CD4-positive, alpha-beta T cell treated with Interleukin-6 for 4 hours (primary cell): ENCODE measurements at places on chromosomes 4 and X.

DNA sequence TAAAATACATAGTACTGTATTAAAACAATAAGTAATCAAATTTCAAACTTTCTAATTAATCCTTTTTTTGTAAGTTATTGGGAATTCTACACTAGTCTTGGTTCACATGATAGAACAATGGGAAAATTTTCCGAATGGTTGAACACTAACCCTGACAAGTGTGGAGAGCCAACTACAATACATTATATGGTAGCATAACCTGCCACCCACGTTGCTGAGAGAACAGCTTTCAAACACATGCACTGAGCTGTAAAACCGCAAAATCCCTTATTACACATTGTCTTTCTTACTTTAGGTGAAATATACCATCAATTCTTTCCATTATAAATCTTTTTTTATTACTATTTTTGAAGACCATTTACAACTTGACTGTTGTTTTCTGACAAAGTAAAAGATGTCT, 54.7 kb downstream of the ANAPC10 start:
- DNase-seq = no peak

GRCh38 chr4:184171011-184171410, 46.7 kb downstream of the ENPP6 start:
- no peak for DNase-seq

DNA sequence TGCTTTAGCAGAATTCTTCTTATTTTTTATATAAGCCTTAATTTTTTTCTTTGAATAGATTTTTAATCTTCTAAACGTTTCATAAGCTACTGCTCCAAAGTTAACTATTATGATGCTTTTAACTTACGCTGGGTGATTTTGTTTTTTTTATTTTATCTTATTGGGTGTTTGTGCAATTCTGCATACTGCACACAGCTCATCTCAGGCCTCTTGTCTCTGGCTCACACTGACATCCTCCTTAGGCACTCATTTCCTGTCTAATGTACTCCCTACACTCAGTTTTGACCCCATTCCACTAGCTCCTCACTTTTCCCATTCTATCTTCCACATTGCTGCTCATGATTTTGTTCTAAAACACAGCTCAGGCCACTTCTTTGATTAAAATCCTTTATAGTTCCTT, 111.9 kb upstream of the MAP9 start:
- no peak for DNase-seq

GRCh38 chr4:143354990-143355389, 18.3 kb downstream of the GAB1 start:
- no peak for DNase-seq

GRCh38 chr4:34921391-34921790, 1322.9 kb downstream of the ARAP2 start:
- no peak for DNase-seq

- no peak for DNase-seq
Measured at GRCh38 chr4:15005474-15006115, 3.3 kb downstream of the CPEB2 start.

GRCh38 chrX:66015152-66015831, 24.6 kb downstream of the VSIG4 start:
- DNase-seq = peak; percentile 20

GRCh38 chrX:70082723-70083122, 20.5 kb downstream of the OTUD6A start:
- DNase-seq = no peak

DNA sequence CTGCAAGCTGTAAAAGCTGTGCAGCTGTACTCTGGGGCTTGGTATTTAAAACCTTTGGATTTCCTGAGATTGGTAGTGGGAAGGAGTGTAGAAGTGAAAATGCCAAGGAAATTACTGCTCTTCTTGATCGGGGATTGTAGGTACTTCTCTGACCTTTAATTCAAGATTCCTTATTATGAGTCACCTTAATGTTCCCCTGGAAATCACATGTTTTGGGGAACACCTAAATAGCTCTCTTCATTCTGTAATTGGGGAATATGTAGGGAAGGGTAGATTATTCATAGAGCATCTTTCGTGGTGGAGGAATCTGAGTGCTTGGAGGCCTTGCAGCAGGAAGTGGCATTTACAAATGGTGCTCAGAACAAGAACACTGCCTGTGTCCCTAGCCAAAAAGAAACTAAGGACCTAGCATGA, 137.8 kb downstream of the UCHL1 start:
- DNase-seq = no peak

GRCh38 chrX:9844936-9845577, 58.8 kb downstream of the SHROOM2 start:
- no peak for DNase-seq

DNA sequence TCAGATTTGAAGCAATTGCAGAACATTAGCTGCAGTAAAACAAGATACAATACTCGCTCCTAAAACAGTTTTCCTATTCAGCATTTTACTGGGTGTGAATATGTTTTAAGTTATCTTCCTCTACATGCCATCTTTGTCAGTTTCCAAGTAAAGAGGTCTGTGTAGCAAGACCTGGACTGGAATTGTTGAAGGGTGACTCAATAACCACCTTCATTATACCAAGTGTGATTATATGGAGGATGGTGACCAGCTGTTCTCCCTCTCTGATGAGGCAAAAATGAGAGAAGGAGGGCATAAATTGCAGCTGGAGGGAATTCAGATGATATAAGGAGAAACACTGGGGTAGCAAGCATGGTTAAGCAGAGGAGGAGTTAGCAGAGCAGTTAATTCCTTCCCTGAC, 922.1 kb upstream of the SLIT2 start:
- no peak for DNase-seq

- no peak for DNase-seq
Measured at GRCh38 chr4:105650190-105650589, 58.3 kb downstream of the INTS12 start.

- peak; percentile 54 for DNase-seq
Measured at GRCh38 chr4:110085131-110085530, 113.3 kb downstream of the ELOVL6 start.

DNA sequence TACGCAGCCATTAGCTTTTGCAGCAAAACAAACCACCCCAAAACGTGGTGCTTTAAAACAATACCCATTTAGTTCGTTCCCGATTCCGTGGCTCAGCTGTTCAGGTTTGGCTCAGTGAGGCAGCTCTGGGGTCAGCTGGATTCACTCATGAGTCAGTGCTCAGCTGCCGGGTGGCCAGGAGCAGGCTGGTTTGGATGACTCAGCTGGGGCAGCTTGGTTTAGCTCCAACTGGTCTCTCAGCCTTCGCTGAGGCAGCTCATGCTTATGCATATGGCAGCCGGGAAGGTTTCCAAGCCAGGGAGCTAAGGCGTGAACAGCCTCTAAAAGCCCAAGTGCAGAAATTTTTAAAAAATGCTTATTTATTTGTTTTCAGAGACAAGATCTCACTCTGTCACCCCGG, 13.3 kb upstream of the CD99 start:
- DNase-seq = no peak

- no peak for DNase-seq
Measured at GRCh38 chr4:7871356-7871755, 68.3 kb downstream of the AFAP1 start.
